ENCODE measurements at places on chromosomes 1 and 21.

GRCh38 chr1:91282695-91283420 is 121.8 kb downstream of the HFM1 start:
- peak; percentile 47 for DNase-seq

GRCh38 chr1:168636642-168637111 is 60.3 kb downstream of the XCL1 start:
- no peak for DNase-seq

DNA sequence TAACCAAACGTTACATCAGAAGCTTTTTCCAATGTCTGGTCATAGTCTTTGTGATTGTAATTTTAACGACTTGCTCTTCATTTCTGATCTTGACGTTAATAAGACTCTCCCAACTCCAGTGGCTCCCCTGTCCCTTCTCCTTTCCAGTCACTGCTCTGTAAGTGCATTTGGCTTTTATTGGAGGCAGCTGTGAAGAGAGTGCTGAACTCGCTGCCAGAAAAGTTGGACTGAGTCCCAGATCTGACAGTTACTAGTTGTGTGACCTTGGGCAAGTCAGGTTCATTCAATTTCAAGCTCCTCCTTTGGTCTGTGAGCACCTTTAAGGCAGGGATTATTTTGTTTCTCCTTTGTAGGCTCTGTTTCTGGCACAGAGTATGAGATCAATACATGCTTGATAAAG is 109.6 kb upstream of the TSPAN2 start:
- no peak for DNase-seq

DNA sequence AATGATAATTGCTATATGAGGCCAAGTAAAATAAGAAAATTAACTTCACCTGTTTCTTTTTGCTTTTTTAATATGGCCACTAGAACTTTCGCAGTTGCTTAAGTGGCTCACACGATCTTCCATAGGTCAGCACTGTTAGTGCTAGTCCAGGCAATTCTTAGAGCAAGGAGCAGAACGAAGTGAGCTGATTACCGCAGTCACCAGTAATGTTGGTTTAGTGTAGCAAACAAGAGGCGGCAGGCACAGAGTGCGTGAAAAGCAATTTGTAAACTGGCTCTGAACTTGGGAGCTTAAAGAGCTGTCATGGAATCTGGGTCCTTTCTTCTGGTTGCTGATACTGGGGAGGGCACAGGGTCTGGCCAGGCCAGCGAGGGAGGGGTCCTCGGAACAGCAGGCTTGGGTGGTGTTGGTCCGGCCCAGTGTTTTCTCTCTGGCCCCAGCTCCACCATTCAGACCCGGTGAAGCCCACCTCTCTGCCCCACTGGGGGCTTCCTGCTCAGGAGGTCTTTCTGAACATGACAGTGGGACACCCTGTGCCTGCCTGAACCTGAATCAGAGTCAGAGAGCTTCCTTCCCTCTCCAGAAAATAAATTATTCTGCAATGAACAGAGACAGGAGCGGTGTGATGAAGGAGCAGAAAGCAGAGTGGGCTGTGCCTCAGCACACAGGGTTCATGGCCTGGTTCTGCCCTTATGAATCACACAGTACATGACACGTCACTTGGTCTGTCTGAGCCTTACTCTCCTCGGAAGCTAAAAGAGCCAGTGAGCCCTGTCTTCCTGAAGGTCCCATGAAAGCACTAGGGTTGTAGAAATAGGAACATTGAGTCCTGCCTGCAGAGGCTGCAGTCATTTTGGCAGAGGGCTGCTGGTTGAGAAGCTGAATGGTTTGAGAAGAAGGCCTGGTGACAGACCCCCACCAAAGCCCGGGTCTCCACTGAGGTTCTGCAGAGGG is 11.9 kb downstream of the ETS2 start:
- no peak for DNase-seq

- DNase-seq: no peak
Observed at GRCh38 chr1:62685431-62685859, 2.7 kb downstream of the DOCK7 start.
